ENCODE measurements at places on chromosomes 1 and 21.
A peak's percentile ranks its signal among the peaks of the same experiment; 100 is the strongest.

GRCh38 chr1:85806236-85806965 is 98.2 kb upstream of the ZNHIT6 start:
- DNase-seq: no peak

DNA sequence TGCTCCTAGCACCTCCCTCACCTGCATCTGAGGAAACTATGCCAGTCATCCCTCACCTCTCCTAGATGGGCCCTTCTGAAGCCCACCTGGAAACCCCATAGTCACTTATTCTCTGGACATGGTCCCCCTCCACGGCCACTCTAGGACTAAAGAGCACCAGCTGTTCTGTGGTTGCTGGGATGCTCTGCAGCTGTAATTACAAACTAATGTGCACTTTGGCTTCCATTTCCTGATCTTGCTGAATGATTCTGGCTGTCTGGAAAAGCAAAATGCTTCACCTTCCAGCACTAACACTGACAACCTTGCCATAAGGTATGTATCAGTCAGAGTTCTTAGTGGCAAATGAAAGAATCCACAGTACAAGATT is 48.7 kb upstream of the PSEN2 start:
- DNase-seq: no peak

DNA sequence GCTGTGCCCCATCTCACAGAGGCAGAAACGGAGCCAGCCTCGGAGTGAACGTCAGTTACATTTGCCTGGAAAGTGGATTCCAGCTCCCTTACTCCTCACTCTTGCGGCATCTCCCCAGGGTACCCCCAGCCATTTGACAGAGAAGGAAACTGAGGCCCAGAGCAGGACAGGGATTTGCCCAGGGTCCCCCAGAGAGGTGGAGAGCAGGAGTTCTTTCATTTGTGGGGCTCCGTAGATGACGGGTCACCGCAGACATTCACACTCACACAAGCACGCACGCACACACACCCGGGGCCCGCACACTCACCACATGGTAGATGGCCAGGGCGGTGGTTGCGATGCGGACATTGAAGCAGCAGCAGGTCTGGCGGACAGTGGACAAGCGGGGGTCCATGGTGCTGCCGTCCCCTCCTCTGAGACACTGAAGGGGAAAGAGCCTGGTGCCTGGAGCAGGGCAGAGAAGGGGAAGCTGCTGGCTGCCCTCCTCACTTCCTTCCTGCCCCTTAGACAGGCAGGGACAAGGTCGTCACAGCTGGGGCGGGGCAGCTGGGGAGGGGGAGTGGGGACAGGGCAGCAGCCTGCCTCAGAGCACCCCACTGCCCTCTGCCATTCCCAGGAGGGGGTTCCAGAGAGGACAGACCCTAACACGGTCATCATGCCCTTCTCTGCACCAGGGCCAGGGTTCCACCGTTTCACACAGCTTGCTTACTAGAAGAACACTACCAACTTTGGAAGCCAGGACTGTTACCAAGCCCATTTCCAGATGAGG is at the start of gene LAPTM5:
Gene LAPTM5, minus strand, starts transcription at position 423 of the 769 bp plus-strand sequence. Its CDS starts 29 bp downstream, at position 394.
- DNase-seq: peak; percentile 79

DNA sequence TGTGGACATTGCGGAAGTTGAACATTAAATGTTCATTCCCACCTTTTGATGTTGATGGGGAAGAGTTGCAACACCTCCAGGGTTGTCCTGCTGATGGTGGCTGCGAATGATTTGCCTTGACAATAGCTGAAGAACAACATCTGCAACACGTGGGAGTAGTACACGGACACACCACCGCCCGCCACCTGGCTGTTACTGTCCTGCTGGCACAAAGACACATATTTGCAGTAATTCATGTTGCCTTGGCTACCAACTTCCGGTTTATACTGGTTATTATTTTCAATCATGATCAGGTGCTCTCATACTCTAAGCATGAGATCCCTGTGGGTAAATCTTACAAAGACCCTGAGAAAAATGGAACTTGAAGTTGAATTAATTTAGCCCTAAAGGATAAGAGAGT is 55.2 kb downstream of the UBR4 start:
- no peak for DNase-seq

DNA sequence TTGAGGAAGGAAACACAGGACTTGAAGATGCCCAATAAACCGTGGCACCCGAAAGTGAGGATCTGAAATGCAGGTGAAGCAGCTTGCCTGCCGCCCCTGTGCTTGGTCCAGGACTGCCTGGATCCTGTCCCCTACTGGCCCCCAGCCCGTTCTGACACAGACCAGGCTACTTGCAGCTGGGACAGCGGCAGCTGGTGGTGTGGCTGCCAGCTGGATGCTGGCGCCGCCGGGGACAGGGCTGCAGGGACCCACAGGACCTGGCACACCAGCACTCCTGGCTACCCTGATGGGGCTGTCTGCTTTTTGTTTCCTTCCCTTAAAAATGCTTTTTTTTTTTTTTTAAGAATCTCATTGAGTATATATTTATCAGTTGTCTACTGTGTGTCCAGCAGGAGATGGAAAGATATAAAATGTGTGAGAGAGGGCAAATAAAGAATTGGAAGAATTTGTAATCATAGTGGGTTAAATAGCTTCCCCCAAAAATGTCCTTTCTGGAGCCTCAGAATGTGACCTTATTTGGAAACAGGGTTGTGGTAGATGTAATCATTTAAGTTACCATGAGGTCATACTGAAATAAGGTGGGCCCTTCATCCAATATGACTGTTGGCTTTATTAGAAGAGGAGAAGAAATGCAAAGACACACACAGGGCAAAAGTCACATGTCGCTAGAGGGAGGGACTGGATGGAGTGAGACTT is 165.6 kb downstream of the DSCAM start:
- no peak for DNase-seq

GRCh38 chr1:53373246-53373645 is 45.4 kb upstream of the LRP8 start:
- DNase-seq: no peak

- no peak for DNase-seq
These were observed 23.7 kb upstream of the PEX19 start for GRCh38 chr1:160308451-160309184.

Data from NB4 (cell line).